Pancreas (tissue), 10 donors: ENCODE measurements at places on chromosomes 12 and 14. TPM values are rescaled to one million over a fixed set of nuclear protein-coding genes. Genes with fewer than 3 reads are reported as not detected.

DNA sequence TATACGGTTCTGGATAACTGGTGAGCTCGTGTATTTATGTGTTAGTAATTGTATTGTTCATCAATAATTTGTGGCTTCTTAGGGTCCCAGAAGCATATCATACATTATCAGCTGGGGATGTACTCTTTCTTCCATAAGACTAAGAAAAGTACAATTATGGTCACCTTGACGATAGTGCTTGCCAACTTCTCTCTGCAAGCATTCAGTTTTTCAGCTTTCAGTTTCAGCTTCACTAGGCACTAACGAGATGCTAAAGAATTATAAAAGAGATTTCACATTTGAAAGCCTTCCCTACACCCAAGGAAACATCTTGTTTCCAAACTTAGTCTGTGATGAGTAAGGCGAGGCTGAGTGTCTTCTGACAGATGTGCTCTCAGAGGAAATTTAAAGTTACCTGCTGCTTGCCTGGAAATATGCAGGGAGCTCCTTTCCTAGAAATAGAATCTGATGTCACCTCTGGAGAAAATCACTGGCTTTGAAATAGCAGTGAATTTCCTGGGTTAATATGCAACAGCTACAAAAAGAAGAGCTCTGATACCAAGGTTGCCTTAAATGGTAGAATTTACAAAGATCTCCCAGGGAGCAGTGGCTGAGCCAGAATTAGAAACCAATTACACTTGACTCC, 1419.9 kb upstream of the TMEM132C start:
- H3K4me3 ChIP-seq, result no peak overlapping the region
- no peaks in the 10 kb centered on the region for H3K27me3 ChIP-seq
- DNase-seq, result no peak

DNA sequence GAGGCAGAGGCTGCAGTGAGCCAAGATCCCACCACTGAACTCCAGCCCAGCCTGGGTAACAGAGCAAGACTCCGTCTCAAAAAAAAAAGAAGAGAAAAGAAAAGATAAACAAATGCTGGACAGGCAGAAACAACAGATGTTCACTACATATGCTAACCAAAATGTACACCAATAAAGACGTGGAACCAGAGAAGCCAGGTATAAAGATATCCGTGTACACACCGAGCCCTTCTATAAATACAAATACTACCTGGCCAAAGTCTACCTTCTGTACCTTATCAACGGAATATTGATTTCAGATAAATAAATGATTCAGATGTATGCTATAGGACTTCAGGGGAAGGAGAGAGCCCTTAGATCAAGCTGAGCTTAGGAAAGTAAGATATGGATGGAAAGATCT, 10.8 kb upstream of the KRT8 start:
- H3K4me3 ChIP-seq, result no peak overlapping the region
- peaks cover 21% of the 10 kb centered on the region for H3K4me1 ChIP-seq
- no peaks in the 10 kb centered on the region for H3K27me3 ChIP-seq

DNA sequence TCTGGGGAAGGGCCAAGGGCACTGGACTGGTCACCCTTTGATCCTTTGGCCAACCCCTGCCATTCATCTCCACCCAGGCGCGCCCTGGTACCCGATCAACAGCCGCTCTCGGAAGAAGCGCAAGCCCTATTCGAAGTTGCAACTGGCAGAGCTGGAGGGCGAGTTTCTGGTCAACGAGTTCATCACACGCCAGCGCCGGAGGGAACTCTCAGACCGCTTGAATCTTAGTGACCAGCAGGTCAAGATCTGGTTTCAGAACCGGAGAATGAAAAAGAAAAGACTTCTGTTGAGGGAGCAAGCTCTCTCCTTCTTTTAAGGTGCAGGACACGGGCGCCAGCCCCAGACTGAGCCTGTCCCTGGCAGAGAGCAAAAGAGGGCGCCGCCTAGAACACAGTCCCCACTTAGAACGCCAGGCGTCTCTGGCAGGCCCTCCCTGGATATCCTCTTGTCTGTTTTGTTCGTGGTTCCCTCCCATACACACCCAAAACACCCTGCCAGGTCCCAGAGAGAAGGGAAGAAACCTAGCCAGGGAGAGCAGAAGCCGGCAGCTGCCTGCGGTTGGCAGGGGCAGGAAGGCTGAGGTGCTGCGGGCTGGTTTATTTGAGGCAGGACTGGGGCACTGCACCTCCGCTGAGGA, 1.7 kb downstream of the HOXC12 start:
- DNase-seq, result no peak
- no peak overlapping the region for H3K27ac ChIP-seq
- H3K36me3 ChIP-seq, result no peaks in the 10 kb centered on the region
- no peaks in the 10 kb centered on the region for H3K4me1 ChIP-seq
- peaks cover 11% of the 10 kb centered on the region for H3K27me3 ChIP-seq

DIABLO gene
- polyA plus RNA-seq, result 18.4 TPM

GAS2L3 gene
- 0.61 TPM for polyA plus RNA-seq

KRT6C gene
- not detected for polyA plus RNA-seq
